ENCODE measurements at places on chromosomes 7 and 10.
A peak's percentile ranks its signal among the peaks of the same experiment; 100 is the strongest.

GRCh38 chr7:51918581-51918980, 602.0 kb upstream of the COBL start:
- DNase-seq, result no peak

DNA sequence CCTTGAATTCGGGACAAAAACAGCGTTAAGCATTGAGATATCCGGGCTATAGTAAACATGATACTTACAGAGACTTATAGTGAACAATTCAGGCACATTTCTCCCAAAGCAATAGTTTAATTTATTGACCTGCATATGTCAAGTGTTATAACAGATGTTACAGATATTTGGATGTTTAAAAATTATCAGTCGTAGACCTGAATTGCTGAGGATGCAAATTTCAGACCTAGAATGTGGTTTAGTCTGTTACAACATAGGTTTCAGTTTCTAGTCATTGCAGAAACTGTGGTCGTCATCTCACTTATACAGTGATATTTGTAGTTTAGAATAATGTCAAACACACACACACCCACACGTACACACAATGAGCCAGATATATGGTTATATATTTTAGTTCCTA, 85.2 kb downstream of the VTI1A start:
- DNase-seq, result peak; percentile 71

- DNase-seq, result no peak
These were observed 90.9 kb upstream of the TNRC18 start for GRCh38 chr7:5514440-5515035.

GRCh38 chr7:151833213-151833651, 43.7 kb downstream of the PRKAG2 start:
- no peak for DNase-seq

DNA sequence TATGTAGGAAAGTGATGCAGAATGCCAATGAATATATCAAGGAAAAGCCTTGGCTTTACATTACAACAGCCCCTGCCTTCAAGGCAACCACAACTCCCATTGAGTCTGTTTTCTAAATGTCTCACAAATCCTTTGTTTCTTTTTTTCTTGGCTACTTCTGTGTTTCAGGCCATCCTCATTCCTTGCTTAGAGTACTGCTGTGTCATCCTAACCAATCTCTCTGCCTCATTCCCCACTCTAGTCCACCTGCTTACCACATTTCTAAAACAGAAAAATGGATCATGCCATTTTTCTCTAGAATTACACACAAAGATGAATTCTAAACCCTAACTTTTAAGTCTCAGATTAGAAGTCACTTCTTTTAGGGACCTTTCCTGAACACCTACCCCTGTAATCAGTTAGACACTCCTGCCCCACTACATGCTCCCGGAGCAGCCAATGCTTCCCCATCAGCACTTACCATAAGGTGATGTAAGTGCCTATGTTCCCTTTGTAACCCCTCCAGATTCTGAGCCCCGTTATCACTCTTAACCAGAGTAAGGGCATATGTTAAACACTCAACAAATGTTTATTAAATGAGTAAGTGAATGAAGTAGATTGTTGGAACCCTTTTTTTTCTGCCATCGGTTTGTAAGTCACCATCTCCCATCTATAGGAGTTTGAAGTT, 2.8 kb downstream of the BORCS7 start:
- DNase-seq, result no peak

DNA sequence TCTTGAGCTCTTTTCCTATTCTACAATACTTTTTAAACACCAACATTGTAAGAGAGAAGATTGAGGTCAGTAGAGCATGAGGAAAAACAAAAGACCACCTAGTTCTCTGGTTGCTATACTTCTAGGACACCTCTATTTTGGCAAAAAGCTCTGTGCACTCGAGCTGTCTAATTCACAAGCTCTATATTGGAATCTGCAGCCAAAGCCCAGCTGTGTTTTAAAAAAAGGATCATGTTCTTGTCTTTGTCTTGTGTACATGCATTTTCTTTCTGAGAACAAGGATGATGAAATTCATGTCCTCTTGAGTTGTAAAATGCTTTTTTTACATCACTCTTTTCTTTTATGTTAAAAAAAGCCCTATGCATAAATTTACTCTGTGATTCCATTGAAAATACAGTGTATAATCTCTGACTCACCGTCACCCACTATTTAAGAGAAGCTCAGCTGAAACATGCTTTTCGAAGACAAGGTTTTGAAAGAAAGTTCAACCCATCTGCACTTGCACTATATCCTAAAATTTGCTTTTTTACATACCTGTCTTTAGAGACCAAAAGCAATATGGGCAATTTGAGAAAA, 215.5 kb upstream of the VSTM2A start:
- DNase-seq, result no peak

DNA sequence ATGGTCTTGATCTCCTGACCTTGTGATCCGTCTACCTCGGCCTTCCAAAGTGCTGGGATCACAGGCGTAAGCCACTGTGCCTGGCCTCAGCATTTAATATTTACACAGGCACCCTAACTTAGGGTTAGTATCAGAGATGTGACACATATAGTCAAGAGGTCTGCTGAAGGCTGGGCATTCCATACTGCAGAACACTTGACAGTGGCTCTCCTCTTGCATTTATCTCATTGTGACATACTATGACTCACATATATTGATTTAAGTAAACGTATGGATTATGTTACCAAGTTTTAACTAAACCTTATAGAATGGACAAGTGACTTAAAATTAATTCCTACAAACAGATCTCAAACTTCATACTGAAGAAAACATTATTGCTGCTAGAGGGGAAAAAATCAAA, 36.6 kb downstream of the BRAF start:
- DNase-seq, result no peak

DNA sequence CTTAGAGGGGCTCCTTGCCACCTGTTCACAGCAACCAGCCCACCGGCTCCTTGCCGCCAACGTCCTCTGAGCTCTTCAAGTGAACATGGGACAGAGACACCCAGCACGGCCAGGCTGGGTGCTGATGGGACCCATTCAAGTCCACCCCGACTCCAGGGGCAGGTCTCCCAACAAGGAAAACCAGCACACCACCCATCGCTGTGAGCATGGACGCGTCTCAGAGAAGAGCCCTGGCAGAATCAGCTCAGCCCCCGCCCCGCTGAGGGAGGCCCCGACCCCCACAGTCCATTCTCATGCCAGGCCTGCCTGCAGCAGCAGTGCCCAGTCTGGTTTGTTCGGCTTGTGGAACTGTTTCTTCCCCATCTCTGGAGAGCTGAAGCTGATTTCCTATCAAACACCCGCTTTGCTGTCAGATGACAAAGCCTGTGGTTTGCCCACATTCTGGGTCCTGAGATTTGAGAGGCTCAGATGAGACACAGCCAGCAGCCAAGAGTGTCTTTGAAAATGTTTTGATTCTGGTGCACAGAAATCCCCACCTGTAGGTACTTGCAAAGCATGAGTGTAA, 216.6 kb downstream of the ZMYND11 start:
- no peak for DNase-seq

DNA sequence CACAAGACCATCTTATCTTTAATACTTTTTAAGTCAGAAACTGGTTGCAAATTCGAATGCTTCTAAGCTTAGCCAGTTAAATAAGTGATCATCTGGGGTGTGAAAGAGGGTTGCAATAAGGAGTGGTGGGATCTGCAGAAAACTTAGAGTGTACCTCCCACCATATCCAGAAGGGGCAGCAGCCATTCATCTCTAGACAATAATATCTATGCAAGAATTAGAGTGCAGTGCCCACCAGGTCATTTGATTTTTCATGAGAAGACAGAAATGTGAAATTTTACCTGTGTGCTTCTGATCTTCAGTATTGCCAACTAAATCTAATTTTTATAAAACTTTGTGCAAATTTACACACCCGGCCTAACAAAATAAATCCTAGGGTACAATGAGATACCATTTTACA, 127.2 kb upstream of the SP4 start:
- DNase-seq, result no peak

GRCh38 chr7:35995334-35995733, 157.7 kb upstream of the EEPD1 start:
- no peak for DNase-seq

DNA sequence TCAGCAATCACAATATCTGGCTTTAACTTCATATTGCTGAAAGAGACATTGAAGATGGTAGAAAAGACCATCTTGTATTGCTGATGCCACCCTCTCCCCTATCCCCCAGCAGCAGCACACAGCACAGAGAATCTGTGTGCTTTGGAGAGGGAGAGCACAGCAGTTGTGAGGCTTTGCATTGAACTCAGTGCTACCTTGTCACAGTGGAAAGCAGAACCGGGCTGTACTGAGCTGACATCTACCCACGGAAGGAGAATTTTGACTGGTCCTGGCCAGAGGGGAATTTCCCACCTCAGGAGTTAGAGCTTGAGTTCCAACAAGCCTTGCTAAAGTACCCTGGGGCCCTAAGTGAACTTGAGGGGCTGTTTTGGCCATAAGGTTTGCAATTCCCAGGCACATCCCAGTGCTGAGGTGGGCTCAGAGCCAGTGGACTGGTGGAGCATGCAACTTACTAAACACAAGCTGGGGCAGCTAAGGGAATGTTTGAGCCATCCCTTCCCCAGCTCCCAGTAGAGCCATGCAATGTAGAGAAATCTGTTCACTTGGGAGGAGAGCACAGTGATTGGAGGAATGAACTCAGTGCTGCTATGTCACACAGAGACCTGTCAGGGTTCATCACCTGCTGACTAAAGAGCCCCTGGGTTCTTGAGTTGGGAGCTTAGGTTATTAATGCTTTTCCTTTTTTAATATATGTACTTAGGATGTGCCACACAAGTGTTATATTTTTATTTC, 62.1 kb downstream of the OR13A1 start:
- peak; percentile 28 for DNase-seq

- no peak for DNase-seq
These were observed 4.1 kb upstream of the CTBP2 start for GRCh38 chr10:125164421-125164820.

- DNase-seq, result no peak
These were observed 5.4 kb downstream of the AGBL3 start for GRCh38 chr7:134991469-134992339.

GRCh38 chr10:100749309-100750217, 4.2 kb downstream of the PAX2 start:
- no peak for DNase-seq

GRCh38 chr7:318476-318875, 28.5 kb downstream of the FOXL3 start:
- DNase-seq, result no peak

GRCh38 chr7:101699399-101699798, 70.3 kb upstream of the MYL10 start:
- DNase-seq, result no peak

- no peak for DNase-seq
These were observed 40.7 kb downstream of the BTRC start for GRCh38 chr10:101394524-101395133.

GRCh38 chr10:4249841-4250586, 465.0 kb upstream of the KLF6 start:
- no peak for DNase-seq

DNA sequence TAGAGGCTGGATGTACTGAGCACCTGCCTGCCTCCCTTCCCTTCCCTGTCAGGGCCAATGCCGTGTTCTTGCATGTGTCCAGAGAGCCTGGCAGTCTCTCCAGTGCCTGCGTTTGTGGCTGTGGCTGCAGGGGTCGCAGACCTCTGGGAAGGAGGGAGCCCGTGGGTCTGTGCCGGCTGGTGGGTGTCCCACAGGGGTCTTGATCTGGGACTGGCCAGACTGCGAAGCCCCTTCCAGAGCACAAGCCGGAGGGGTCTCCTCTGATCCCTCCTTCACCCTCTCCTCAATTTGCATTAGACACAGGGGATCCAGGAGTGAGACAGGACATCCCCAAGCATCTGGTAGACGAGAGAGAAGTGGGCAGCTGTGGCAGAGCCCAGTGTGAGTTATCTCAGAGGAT, 199.2 kb downstream of the ADARB2 start:
- DNase-seq, result no peak
